ENCODE measurements at places on chromosomes 7 and 10. TPM values are rescaled to one million over a fixed set of nuclear protein-coding genes. Genes with fewer than 3 reads are reported as not detected.
A peak's percentile ranks its signal among the peaks of the same experiment; 100 is the strongest.

DNA sequence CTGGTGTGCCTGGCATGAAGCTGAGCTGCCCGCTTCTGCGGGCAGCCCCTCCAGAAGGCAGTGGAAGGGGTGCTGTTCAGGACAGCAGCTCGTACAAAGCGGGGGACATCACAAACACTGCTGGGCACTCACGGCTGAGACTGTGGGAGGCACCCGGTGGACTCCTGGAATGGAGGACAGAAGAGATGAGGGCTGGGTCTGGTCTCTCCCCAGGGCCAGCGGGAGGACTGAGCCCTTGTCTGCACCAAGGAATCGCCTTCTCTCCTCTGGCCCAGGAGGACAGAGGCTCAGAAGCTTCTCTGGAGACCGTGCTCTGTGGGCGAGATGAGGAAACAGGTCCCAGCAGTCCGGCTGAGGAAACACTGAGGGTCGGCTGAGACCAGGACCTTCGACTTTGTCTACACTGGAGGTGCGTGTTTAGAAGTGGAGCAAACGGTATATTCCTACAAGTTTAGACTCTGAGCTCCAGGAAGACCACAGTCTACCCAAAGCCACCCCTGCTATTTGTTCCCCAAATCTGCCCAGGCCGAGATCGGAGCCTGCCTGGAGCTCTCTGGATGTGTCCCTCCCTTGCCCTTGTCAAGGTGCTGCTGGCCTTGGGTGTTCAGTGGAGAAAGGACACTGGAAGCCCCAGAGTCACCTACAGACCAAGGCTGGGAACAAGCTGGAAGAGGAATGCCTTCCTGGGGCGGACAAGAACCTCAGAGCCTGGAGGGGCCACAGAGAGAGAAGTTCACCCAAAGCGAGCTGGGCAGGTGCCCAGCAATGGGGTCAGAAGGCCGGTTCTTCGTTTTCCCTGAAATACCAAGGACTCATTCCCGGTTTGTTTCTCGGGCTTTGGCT is 12.9 kb upstream of the INPP5A start:
- peak; percentile 30 for DNase-seq

IKZF1 gene
- total RNA-seq: 208 TPM

DNA sequence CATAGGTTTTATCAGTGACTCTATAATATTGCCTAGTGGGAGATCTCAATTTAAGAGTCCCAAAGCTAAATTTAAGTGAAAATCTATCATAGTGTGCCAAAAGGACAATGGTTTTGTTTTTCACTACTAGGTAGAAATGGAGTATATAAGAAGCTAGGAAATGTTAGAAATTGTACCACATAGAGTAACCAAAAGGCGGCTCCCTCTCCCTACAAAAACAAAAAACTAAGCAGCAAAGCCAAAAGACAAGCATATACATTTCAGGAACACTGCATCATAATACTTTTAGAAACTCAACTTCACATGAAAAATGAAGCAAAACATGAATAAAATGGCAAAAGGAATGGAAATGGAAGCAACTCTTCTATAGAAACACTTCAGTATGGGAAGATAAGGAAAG is 271.6 kb downstream of the CACNA2D1 start:
- DNase-seq: no peak

GRCh38 chr7:70406186-70406949 is 725.6 kb upstream of the GALNT17 start:
- DNase-seq: no peak

DNA sequence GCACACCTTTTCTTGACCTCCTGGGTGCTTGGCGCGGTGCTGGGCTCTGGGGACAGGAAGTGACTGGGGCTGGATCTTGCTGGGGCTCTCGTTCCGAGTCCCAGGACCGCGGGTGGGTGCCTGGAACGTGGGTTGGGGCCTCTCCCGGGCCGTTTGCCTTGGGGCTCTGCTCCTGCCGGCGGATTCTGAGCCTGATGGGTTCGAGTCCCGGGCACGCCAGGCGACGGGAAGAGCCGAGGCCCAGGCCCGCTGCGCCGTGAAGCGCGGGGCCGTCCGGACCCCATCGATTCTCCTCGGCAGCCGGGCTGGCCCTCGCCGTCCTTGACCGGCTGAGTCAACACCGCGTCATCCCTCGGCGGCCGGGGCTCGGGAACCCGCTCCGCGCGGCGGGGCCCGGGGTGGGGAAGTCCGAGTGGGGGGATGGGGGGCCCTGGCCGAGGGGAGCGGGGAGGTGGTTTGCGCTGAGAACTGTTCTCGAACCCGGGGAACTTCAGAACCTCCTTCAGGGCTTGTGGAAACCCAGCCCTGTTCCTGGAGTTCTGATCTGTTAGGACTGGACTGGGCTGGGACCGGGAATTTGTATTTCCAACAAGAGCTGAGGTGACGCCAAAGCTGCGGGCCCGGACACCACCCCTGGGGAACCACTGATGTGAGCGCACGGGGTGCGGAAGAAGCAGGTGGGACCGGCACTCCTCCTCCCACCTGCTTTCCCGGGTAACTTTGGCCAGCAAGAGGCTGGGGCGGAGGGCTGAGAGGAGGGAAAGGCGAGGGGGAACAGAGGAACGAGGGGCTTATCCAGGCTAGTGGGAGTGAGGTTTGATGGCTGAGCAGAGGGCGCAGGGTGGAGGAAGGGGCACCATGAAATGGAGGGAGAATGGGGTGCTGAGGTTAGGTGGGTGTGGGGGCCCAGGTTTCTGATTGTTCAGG is 6.2 kb downstream of the HHEX start:
- no peak for DNase-seq

CACNA2D1 gene
- not detected for total RNA-seq

HGF gene
- not detected for total RNA-seq

GRCh38 chr10:92690915-92691590 is 1.3 kb downstream of the HHEX start:
- no peak for DNase-seq

GRCh38 chr7:139767561-139767982 is 10.2 kb downstream of the HIPK2 start:
- DNase-seq: no peak

GRCh38 chr7:47406801-47407129 is 175.1 kb downstream of the TNS3 start:
- DNase-seq: no peak

GRCh38 chr7:54814401-54814800 is 55.4 kb upstream of the SEC61G start:
- no peak for DNase-seq

GRCh38 chr7:50782375-50783208 is at the start of gene GRB10:
Gene GRB10 (minus strand): TSS chr7:50782896. CDS start chr7:50732322, 50,574 bp downstream.
- DNase-seq: no peak

DNA sequence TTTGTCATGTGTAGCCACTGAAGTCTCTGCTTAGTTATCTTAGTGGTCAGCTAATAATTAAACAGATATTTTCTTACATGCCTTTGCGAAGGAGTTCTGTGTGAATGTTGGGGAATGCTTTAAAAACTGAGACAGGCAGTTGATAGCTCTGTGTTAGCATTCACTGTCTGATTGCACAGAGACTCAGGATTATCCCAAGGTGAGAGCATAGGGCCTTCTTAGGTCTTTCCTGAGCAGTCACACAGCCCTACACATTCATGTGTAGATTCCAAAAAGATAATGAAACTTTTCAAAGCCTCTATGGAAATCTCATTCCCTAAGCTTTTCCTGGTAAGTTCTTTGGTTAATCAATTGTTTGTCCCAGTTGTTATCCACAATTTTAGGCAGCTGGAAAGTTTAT is 67.7 kb downstream of the CASD1 start:
- DNase-seq: no peak

GRCh38 chr7:111409714-111410422 is 152.4 kb downstream of the IMMP2L start:
- DNase-seq: no peak

- no peak for DNase-seq
Observed at GRCh38 chr10:10418387-10418786, 599.3 kb upstream of the CELF2 start.

- DNase-seq: no peak
Observed at GRCh38 chr10:61408105-61408504, 45.1 kb downstream of the TMEM26 start.

SPDYE5 gene
- not detected for total RNA-seq

DNA sequence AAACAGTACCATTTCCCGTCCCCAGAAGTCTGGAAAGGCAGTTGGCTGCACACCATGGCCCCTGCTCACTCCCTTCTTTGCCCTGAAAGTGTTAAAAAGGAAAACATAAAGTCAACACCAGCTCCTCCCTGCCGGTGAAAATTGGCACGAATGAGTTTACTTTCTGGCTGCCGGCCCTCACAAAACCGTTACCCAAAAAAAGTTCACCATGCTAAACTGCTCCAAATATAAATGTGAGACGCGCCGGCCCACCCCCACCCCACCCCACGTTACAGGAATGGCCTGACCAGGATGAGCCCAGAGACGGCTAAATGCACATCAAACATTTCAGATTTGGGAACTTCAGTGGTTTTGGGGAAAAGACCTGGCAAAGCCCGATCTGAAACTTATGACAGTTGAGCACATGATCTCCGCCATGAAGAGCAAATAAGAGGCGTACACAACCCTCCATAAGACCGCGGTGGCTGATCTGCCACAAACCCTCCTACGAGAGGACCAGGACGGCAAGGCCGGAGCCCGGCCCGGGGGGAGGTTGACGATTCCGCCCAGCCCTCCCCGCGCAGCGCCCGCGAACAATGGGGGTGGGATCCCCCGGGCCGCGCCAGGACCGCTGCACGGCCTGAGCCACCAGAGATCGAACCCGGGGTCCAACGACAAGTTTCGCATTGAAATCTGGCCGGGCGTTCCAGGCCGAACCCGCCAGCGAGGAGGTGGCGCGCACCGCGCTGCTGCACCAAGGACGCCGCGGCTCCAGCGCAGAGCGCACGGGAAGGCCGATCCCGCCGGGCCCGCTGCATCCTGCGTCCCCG is 952 bp downstream of the DIP2C start:
- no peak for DNase-seq

DNA sequence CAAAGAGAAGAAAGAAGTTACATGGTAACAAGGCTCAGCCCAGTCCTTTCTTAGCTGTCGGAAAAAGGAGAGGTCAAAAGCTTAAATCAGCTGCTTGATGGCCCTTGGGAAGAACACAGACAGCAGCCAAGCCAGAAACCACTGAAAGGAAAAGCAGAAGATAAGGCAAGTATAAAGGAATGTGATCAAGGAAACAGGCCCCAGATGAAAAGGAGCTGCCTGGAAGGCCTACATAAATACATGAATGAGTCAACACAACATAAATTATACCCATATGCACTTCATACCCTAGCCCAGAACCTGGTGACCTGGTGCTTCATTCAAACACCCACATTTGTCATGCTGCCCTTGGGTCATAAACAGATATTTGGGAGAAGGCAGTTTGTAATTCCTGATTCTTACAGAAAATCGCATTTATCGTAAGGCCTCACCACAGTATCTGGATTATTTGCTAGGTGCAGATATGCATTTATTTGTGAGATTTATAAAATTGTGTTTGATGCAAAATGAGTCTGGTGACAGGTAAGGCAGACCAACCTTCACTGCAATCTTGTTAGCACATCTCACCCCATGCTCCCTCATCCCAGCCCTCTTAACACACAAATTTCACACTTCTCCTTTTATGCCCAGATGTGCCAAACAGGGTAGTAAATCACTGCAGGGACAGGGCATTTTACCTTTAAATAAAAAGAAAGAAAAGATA is 94.9 kb upstream of the KCNIP2 start:
- DNase-seq: no peak

DNA sequence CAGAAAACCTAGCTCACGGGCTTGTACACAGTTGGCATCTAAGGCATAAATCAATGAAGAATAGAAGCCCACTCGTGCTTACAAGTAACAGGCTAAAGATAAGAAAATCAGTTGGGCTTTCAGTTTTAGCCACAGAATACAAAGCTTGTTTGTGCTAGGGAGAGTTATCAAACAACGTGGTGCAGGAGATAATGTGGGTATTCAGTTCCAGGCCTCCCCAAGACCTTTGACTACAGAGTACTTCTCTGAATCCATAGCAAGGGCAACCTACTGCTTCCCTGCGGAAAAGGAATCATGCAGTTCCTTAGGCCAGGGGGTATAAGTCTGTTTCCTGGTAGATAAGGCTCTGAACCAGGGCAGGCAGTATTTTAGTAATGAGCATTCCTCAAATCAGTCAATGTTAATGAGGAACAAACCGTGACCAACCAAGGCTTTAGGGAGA is 219.5 kb upstream of the CSTF2T start:
- no peak for DNase-seq

- DNase-seq: no peak
Observed at GRCh38 chr7:150753239-150753638, 16.0 kb downstream of the GIMAP5 start.

GRCh38 chr7:112495810-112496462 is 15.1 kb downstream of the LSMEM1 start:
- DNase-seq: no peak

GRCh38 chr7:130090745-130091532 is 20.6 kb downstream of the KLHDC10 start:
- no peak for DNase-seq

DNA sequence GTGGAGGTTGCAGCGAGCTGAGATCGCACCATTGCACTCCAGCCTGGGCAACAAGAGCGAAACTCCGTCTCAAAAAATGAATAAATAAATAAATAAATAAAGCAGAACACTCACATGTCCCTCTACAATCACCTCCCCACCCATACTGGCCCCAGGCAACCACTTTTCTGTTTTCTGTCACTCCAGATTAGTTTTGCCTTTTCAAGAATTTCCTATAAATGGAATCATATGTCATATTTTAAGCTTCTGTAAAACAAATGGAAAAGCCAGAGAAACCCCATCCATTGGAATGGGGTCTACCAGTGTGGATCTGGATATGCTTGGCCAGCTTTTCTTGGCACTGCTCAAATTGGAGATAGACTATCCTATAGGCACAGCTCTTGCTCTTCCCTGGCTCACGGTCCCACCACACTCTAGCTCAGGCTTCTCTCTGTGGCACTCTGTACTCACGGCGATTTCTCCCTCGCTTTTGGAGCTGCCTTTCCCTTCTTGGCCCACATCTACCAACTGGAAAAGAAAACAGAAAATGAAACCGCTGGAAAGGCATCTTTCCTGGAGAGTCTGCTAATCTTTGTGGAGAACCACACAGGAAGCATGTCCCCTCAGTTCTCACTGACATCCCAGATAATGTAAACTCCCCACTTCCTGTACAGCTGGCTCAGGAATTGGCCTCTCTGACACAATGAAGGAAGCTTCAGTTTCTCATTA is 210.1 kb downstream of the JCAD start:
- no peak for DNase-seq

FAM25C gene
- total RNA-seq: not detected

- DNase-seq: no peak
Observed at GRCh38 chr7:140915935-140916555, 8.7 kb downstream of the BRAF start.
